ENCODE measurements at places on chromosomes 2 and 18. TPM values are rescaled to one million over a fixed set of nuclear protein-coding genes. Genes with fewer than 3 reads are reported as not detected.

Gene PREPL
- total RNA-seq = 18.7 TPM

Gene CABYR
- total RNA-seq = 19.7 TPM

Gene PDCD1
- 0.02 TPM for total RNA-seq

Gene PUM2
- 41.4 TPM for total RNA-seq

Gene ABCG5
- total RNA-seq = not detected

Gene LINC00305
- total RNA-seq = not detected

Gene UBXN4
- total RNA-seq = 43.1 TPM

Gene ADAM17
- 41.2 TPM for total RNA-seq

Gene SNTG2
- total RNA-seq = not detected

Gene ACVR1C
- total RNA-seq = 0.03 TPM

Gene ITGB6
- 0.87 TPM for total RNA-seq

Gene SLC11A1
- total RNA-seq = 0.21 TPM

Gene PSTPIP2
- 0.29 TPM for total RNA-seq

Gene VSNL1
- not detected for total RNA-seq

Gene CD8A
- total RNA-seq = 0.18 TPM

Gene TTC32
- 14.5 TPM for total RNA-seq

Gene UGT1A5
- 0.09 TPM for total RNA-seq

Gene PSMA8
- not detected for total RNA-seq

Gene PRKAG3
- total RNA-seq = not detected

Gene LTBP1
- total RNA-seq = 42.1 TPM

Gene AOX1
- 4.6 TPM for total RNA-seq

Gene NXPH2
- not detected for total RNA-seq

Gene SLC30A3
- total RNA-seq = 3.4 TPM

Gene DIPK1C
- total RNA-seq = not detected

Gene B3GNT7
- 2.2 TPM for total RNA-seq

Gene RETSAT
- 55.5 TPM for total RNA-seq

Gene SERPINB13
- total RNA-seq = not detected

Gene UGT1A6
- total RNA-seq = 0.72 TPM

Gene TRPM8
- 0.20 TPM for total RNA-seq

Gene SAG
- not detected for total RNA-seq

Gene CPLX4
- not detected for total RNA-seq

Gene OTX1
- 4.6 TPM for total RNA-seq

Gene INPP4A
- 7.3 TPM for total RNA-seq

Gene MYO3B
- not detected for total RNA-seq

Gene HIBCH
- 13.7 TPM for total RNA-seq

Gene SH3RF3
- total RNA-seq = 0.68 TPM

Gene MARS2
- 11.5 TPM for total RNA-seq
